D721Med (cell line): ENCODE measurements at places on chromosomes 1 and 21.
A peak's percentile ranks its signal among the peaks of the same experiment; 100 is the strongest.

GRCh38 chr1:21268281-21269239 lies 21.7 kb downstream of the ECE1 start:
- no peak for DNase-seq

- no peak for DNase-seq
Measured at GRCh38 chr1:208156741-208157140, 87.4 kb downstream of the PLXNA2 start.

- DNase-seq: no peak
Measured at GRCh38 chr1:33468531-33468930, 3.9 kb upstream of the ZSCAN20 start.

GRCh38 chr1:97262842-97263241 lies 541.3 kb downstream of the PTBP2 start:
- DNase-seq: no peak

DNA sequence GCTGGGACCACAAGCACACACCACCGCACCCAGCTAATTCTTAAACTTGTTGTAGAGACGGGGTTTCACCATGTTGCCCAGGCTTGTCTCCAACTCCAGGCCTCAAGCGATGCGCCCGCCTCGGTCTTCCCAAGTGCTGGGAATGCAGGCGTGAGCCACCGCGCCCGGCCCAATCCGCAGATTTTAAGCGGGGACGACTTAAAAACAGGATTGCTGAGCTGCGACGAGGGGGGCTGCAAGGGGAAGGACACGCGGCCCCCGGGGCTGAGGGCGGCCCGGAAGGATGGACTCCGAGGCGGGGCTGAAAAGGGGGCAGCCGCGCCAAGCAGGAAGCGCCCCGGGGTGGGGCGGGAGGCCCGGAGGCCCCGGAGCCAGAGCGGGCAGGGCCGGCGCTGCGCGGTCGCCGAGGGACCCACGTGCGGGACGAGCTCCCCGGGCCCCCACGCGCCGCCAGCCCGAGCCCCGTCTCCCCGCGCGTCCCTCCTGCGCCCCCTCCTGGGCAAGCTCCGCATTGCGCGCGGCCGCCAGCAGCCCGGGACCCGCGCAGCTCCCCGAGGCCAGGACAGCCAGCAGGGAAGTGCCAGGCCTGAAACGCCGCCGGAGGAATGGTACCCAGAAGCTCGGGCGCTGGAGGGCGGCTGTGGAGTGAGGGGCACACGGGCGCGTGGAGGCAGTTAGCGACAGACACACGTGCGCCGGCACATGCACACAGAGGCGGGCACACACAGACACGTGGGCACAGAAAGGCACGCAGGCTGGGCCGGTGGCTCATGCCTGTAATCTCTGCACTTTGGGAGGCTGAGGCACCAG lies 5.5 kb upstream of the PRKCZ start:
- peak; percentile 44 for DNase-seq

- no peak for DNase-seq
Measured at GRCh38 chr1:46485564-46486431, 3.8 kb upstream of the DMBX1 start.

- DNase-seq: no peak
Measured at GRCh38 chr1:12539705-12540579, 78.1 kb downstream of the DHRS3 start.

GRCh38 chr1:115461526-115461925 lies 123.5 kb upstream of the NGF start:
- DNase-seq: no peak

- DNase-seq: no peak
Measured at GRCh38 chr1:108050158-108050557, 85.2 kb upstream of the VAV3 start.
